Heart right ventricle (tissue), 16 donors: ENCODE measurements at places on chromosomes 2 and 18. TPM values are rescaled to one million over a fixed set of nuclear protein-coding genes. Genes with fewer than 3 reads are reported as not detected.

GKN2 gene
- not detected for total RNA-seq

MITD1 gene
- total RNA-seq: 11.3 TPM

LYG1 gene
- not detected for total RNA-seq

PAX8 gene
- total RNA-seq: 0.42 TPM

CRACDL gene
- total RNA-seq: 2.3 TPM

CAPN14 gene
- total RNA-seq: 0.23 TPM

TRABD2A gene
- 2.0 TPM for total RNA-seq
